GM23338 (cell line): ENCODE measurements at places on chromosomes 1 and 21. TPM values are rescaled to one million over a fixed set of nuclear protein-coding genes. Genes with fewer than 3 reads are reported as not detected.

DNA sequence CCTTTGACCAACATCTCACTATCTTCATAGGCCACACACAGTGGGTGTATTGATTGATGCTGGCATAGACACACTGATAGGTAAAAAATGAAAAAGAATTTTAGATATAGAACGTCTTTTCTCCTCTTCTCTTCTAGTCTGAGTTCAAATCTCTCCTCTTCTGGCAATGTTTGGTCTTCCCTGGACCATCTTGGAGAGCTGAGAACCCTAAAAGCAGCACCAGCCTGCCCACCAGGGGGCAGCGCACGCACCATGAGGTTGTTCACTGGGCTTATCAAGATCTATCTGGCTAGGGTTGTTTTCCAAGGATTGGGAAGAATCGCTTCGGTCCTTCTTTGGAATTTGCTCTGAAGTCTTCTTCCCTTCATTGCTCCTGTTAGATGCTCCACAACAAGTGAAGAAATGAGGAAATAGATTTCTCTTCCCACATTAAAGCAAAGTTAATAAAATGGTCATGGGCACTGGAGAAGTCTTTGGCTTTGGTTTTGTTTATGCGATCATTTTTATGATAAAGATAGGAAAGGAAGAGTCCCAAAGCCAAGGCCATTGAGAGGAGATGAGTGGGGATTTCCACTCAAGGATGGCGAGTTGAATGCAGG is 104.0 kb upstream of the OLIG2 start:
- peak; percentile 73 for DNase-seq

Gene IL20
- total RNA-seq: not detected in 2 replicates

Gene LINGO4
- not detected in 2 replicates for total RNA-seq

Gene IFFO2
- 7.5 and 13.2 TPM in 2 replicates for total RNA-seq

DNA sequence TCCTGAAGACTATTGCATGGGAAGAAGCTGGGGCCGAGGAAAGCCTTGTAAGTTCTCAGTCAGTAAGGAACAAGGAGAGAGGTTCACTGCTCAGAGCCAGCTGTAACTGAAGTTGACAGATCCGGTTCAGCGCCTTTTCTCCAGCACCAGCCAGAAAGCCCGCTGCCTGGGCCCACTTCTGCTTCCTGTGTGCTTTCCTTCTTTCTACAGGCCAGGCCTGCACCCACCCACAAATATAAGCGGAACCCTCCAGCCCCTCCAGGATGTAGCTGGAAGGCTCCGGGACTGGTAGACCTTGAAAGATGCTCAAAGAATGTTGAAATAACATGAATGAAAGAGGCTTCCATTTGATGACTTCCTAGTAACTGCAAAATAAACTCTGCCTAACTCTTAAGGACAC is 38.8 kb downstream of the PARP1 start:
- no peak for DNase-seq

DNA sequence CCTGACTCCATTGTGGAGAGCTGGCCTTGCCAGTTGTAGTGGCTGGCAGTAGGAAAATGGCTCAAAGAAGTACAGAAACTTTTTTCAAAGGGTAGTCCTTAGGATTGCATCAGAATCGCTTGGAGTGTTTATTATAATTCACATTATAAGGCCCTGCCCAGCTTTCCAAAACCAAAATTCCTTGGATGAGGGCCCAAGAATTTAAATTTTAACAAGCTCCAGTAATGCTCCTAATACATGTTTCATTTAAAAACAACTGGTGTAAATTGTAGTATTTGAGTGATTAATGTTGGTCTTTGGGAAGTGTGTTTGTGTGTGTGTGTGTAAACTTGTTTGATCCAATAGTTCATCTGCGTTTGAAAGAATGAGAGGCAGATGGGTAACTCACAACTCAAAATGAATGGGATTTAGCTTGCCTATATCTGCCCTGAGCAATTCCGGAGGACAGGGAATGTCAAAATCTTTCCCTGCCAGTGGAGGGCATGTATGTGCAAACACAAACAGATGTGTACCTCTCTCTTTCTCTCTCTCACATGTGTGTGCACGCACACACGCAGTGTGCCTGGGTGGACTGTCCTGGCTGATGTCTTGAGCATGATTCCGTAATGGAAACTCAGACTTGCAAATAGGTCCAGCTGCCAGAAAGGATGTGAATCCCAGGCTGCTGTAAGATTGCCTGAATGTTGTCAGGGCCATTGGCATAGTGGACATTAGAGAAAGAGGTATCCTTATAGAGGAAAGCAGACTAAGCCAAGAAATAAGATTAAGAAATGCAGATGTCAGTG is 293.1 kb downstream of the LMX1A start:
- no peak for DNase-seq

- no peak for DNase-seq
These were observed 15.4 kb upstream of the ADAR start for GRCh38 chr1:154623358-154623757.

DNA sequence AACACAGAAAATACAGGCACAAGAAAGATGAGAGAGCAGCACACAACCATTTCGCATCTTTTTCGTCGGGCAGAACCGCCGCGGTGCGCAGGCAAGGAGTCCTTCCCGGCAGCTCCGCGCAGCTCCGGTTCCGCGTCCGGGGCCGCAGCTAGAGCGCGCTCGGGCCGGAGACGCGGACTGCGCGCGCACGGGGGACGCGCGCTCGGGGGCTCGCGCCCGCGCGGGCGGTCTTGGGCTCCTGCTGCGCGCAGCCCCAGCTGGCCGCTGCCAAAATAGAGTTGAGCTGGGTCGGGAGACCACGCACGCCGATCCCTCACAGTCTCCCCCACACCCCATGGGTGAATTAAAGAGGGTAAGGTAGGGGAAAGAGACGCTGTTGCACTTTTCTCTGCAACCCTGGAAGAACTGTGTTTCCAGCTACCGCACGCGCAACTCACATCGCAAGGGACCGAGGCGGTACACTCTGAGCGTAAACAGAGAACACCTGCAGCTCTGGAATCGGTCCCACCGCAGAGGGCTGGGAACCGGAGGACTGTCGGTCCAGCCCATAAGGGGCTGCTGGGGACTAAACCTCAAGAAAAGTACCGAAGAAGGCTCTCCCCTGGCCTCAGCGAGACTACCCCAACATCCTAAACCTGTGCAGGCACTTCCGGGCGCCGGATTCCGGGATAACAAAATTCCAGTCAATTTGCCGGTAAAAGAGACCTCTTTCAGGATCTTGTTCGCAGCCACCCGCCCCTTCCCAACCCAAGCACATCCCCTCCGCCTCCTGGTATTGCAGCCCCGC is 1.7 kb downstream of the NR5A2 start:
- peak; percentile 79 for DNase-seq

DNA sequence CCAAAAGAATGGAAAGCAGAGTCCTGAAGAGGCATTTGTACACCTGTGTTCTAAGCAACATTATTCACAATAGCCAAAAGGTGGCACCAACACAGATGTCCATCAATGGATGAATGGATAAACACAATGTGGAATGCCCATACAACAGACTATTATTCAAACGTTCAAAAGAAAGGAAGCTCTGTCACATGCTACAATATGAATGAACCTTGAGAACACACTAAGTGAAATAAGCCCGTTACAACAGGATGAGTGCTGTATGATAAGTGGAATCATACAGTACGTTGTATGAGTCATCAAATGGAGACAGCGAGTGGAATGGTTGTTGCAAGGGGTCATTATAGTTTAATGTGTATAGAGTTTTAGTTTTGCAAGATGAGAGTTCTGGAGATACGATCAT is 80.1 kb downstream of the SH3BGR start:
- no peak for DNase-seq

DNA sequence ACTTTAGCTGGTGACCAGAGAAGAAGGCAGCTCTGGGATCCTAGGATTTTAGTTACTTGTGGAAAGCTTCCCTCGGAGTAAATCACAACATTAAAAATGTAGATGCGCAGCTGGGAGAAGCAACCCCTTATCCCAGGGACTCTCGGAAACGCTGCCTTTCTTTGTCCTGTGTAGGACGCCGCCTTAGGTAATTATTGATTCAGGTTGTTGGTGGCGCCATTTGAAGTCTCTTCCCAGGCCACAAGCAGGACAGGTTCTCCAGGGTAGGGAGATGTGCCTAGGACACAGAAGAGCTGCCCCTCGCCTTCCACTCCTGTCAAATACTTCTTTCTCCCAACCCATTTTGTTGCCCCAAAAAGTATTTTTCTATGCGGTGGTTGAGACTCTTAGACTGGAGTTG is 10.3 kb downstream of the SLC37A1 start:
- DNase-seq: no peak

GRCh38 chr1:42845866-42846256 is 552 bp upstream of the ZNF691 start:
- DNase-seq: peak; percentile 52

DNA sequence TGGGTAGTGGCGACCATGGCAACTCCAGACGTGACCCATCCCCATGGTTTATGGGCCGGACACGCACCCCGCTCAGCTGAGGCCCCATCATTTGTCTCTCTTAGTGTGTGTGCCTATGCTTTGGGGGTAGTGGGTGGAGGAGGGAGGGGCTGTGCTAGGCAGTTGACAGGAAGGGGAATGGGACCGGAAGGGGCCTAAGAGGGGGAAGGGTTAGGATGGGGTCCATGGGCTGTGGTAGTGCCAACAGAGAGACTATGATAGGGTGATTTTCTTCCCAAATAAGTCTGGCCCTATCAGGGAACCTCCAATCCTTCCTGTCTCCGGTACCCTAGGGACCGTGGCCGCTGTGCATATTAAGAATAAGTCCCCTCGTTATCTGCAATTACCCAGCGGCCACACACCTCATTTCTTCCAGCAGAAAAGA is 9.9 kb downstream of the DMAP1 start:
- no peak for DNase-seq

Gene CFAP126
- not detected in 2 replicates for total RNA-seq

DNA sequence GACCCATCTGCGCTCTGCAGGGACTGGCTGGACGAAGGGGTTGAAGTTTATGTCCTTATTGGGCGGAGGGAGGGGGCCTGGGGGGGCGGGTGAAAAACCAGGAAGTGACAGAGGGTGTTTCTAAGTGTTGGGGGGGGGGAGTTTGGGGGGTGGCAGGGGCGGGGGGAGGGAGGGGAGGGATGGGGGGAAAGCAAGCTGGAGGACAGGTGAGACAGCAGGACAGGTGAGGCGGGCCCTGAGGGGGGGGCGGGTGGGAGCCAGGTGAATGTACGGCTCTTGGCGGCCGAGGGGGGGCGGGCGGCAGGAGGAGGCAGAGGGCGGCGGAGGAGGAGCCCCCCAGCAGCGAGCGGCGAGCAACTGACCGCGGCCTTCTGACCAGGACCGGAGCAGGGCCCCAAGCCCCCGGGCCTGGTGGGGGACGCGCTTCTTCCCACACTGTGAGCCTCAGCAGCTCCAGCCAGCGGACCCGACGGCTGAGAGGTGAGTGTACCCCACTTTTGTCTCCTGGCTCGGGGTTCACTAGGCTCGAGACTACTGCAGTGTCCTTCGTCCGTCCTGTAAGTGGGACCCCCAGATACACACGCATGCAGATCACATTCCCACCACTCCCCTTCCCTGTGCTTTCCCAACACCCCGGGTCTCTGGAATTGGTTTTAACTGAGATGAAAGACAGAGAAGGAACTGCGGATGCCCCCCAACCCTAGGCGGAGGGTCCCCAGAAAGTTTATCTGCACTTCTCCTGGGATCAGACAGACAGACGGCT is at the start of gene ZBTB7B:
TSS of gene ZBTB7B (plus strand) at position 339 of the 763 bp plus-strand sequence. CDS start 11,859 bp downstream, outside the sequence.
- DNase-seq: no peak

GRCh38 chr1:183200451-183200850 is 14.4 kb downstream of the LAMC2 start:
- DNase-seq: no peak

GRCh38 chr1:41361495-41362356 is 492 bp downstream of the FOXO6 start:
- DNase-seq: peak; percentile 56

DNA sequence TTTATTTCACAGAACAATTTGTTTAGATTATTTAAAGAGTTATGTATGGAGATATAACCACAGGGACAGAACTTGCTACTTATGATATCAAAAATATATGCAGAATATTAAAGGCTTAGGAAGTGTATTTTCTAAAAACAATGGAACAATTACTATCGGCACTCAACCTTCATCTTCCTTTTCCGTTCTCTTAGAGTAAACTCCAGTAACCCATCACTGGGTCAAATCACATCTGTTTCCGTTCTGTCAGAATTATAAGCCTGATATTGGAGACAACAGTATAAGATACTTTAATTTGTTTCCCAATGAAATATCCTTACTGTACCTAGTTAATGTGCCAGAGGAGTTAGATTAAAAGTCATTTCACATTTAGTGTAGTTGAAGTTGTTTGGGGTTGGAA is 32.2 kb downstream of the DTL start:
- no peak for DNase-seq

GRCh38 chr1:75203415-75204277 is 69.5 kb downstream of the LHX8 start:
- peak; percentile 76 for DNase-seq

DNA sequence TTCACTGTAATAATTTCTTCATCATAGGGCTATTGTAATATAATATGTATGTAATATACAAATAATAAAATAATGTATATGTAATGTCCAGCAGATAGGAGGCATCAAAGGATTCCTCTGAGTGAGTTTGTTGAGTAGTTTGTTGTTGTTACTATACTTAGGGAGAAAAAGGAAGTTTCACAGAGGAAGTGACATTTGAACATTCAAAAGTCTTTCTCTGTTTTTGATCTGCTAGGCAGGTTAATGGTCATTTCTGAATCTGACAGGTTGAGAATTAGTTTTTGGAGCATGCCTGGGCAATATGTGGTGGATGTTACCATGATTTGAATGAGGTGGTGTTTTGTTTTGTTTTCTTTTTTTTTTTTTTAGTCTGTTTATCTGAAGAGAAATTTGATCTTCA is 102.1 kb downstream of the NRDC start:
- no peak for DNase-seq

DNA sequence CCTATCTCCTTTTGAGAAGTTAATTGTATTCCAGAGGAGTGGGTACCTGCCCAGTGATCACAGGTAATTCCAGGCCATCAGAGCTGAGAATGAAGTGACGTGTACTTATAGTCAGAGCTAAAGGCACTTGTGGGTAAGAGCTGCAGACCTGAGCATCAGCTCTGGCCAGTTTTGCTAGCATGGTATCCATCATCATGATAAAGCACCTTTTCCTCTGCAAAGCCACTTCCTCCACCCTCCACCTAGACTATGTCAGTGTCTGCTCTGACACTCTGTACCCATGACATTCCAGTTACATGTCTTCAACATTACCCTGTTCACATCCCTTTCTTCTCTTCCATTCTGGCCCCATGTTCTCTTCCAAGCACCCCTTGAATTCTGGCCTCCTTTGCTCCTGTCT is 157.3 kb downstream of the GRIK3 start:
- DNase-seq: no peak

Gene KRTAP11-1
- not detected in 2 replicates for total RNA-seq

Gene YOD1
- total RNA-seq: 19.7 and 21.9 TPM in 2 replicates
